Astrocyte of the hippocampus (primary cell): ENCODE measurements at places on chromosomes 13 and 19.
A peak's percentile ranks its signal among the peaks of the same experiment; 100 is the strongest.

DNA sequence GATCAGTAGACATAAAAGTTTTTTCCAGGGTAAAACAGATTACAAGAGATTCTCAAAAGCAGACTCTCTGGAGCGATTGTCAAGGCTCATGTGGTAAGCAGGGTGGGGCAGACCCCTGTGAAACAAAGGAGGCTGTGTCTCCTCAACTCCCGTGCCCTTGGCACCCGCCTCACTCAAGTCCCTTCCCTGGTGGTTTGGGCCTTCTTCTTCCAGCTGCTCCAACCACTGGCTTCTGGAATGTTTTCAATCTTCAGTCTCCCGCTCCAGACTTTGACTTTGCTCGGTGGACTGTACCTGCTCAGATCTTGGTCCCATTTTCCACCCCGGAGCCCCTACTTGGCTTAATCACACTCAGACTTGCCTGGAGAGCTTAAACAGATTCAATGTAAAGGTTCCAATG is 74.8 kb upstream of the STK24 start:
- DNase-seq = no peak

- peak; percentile 77 for DNase-seq
These were observed 10.1 kb downstream of the ZNF714 start for GRCh38 chr19:21092109-21092508.

DNA sequence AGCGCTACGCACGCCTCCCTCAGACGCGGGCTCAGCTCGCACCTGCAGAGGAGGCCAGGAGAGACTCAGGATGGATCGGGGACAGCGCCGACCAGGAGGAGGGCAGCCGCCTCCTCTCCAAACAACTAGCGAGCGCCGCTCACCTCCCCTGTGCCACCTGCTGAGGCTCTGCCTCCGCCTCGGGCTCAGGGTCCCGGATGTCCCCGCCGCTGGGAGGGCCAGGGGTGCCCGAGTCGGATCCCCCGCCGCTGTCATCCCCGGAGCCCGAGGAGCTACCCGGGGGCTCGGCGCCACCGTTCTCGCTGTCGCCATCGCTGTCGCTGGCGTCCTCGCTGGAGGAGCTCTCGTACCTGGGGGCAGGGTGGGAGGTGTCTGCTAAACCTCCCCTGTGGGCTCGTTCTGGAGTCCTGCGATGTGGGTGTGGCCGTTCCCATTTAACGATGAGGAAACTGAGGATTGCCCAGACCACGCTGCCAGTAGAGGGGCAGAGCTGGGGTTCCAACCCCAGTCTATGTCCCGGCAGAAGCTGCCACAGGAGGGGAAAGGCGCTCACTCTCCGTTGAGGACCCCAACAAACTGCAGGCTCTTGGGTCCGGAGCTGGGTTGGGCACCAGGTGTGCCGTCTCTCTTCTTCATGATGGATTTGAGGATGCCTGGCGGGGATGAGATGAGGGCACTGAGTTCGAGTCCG is 9.2 kb downstream of the KANK3 start:
- DNase-seq = no peak

- DNase-seq = no peak
These were observed 8.5 kb downstream of the COG6 start for GRCh38 chr13:39663958-39664357.

DNA sequence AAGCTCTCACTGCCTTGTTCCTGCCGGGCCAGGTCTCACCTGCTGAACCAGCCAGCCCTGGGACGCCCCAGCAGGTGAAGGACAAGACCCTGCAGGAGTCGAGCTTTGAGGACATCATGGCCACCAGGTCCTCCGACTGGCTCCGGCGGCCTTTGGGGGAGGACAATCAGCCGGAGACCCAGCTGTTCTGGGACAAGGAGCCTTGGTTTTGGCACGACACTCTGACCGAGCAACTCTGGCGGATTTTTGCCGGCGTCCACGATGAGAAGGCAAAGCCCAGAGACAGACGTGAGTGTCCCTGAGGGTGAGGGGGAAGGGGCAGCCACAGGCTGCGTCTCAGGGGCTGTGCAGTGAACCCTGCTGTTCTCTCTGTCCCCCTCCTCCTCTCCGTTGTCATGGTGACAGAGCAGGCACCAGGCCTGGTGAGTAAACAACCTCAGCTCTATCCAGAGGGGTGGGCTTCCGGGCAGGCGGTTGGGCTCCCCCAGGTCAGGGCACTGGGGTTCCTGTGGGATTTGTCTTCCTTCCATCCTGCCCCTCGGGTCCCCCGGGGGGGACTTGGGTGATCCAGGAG is 9.7 kb downstream of the TLE6 start:
- peak; percentile 39 for DNase-seq

DNA sequence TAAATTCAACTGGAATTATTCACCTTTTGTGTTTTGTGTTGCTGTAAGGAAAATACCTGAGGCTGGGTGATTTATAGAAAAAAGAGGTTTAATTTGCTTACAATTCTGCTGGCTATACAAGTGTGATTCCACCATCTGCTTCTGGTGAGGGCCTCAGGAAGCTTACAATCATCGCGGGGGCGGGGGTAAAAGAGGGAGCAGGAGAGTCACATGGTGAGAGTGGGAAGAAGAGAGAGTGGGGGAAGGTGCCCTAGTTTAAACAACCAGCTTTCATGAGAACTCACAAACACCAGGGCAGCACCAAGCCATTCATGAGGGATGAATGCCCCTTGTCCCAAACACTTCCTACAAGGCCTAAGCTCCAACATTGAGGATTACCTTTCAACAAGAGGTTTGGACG is 760.7 kb upstream of the PCDH9 start:
- no peak for DNase-seq

DNA sequence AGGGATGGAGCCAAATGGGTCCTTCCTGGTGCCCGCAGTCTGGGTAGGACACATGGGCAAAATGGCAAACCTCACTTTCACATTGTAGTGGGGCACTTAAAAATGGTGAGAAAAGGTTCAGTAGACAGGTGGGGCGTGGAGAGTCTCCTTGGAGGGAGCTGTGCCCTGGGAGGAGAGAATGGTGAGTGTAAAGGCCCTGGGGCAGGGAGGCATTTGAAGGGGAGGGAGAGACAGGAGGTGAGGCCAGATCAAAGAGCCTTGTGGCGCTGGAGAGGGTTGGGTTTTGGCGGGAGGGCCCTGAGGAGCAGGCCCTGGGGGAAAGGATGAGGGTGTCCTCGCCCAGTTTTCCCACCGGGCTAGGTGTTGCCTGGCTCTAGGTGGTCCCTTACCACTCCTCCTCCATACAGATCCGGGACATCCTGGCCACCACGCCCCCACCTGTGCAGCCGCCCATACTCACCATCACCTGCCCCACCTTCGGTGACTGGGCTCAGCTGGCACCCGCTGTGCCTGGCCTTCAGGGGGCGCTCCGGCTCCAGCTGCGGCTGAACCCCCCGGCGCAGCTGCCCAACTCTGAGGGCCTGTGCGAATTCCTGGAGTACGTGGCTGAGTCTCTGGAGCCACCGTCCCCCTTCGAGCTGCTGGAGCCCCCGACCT is 6.3 kb downstream of the MAP1S start:
- DNase-seq = no peak

- no peak for DNase-seq
These were observed 9.5 kb downstream of the CYP4F22 start for GRCh38 chr19:15517778-15518177.

DNA sequence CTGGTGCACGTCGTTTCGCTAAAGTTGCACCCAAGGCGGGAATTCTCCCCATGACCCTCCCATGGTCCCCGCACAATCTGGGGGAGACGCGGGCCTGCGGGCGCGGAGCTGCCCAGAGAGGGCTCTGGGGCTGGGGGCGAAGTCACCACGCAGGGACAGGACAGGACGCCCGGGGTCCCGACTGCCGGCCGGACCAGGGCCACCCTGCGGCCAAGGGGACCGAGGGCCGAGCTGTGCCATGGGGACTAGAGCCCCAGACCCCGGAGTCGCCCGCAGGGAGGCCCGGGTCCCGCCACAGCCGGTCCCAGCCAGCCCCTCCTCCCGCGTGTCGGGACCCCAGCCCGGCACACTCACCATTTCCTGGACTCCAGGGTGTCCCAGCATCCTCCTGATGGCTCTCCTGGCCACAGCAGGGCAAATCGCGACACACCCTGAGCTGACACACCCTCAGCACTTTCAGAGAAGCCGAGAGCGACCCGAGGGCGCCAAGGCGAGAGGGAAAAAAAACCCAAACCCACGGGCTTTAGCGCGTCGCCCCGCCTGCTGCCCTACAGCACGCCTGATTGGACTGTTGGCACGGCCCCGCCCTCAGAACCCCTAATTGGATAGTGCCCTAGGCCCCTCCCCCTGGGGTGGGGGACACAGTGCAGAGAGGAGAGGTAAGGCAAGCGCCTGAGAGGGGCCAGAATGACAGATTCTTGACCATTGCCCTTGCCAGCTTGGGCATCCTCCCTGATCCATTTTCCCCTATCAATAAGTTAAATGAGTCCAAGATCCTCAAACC is 28.6 kb downstream of the ZNF44 start:
- no peak for DNase-seq

DNA sequence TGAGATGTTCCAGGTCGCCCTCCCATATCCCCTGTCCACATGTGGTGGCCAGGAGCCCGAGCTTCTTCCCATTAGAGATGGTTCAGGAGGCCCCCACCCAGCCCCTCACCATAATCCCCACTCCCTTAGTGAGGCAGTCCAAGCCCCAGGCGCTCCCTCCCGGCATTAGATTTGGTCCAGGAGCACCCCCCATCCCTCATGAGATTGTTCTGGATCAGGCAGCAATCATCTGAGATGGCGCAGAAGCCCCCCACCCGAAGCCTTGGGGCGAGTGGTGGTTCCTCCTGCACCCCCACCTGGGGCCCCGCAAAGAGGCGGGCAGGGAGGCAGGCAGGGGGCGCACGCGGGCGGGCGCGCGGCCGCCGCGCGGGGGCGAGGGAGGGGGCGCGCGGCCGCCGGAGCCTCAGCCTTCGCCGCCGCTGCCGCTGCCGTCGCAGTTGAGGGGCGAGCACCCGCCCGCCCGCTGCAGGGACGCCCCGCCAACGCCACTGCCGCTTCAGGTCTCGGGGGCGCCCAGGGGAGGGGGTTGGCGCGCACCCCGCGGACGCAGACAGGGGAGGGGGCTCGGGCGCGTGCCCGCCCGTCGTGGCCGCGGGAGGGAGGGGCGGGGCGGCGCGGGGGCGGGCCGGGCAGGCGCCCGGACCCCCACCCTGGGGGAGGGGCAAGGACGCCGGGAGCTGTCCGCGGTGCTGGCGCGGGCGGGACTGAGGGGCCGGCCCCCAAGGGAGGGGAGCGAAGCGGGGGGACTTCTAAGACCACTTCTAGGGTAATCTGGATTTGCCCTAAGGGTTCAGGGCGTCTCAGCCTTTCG is 46.4 kb upstream of the SHKBP1 start:
- peak; percentile 47 for DNase-seq

DNA sequence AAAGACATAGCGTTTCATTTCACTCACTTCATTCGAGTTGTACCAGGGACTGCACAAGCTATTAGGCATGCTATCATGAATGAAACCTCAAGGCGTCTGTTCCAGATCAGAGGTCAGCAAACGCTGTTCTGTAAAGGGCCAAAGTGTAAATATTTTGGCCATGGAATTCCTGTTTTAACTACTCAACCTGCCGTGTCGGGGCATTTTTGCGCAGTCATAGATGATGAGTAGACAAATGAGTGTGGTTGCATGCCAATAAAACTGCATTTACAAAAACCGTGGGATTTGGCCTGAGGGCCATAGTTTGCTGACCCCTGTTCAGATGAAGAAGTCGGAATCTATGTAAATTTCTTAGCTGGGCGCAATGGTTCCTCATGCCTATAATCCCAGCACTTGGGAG is 6.5 kb downstream of the INSR start:
- peak; percentile 22 for DNase-seq

- DNase-seq = peak; percentile 11
These were observed 448.2 kb downstream of the LIG4 start for GRCh38 chr13:107767119-107767518.

GRCh38 chr19:8338835-8339234 is 4.2 kb downstream of the KANK3 start:
- no peak for DNase-seq

DNA sequence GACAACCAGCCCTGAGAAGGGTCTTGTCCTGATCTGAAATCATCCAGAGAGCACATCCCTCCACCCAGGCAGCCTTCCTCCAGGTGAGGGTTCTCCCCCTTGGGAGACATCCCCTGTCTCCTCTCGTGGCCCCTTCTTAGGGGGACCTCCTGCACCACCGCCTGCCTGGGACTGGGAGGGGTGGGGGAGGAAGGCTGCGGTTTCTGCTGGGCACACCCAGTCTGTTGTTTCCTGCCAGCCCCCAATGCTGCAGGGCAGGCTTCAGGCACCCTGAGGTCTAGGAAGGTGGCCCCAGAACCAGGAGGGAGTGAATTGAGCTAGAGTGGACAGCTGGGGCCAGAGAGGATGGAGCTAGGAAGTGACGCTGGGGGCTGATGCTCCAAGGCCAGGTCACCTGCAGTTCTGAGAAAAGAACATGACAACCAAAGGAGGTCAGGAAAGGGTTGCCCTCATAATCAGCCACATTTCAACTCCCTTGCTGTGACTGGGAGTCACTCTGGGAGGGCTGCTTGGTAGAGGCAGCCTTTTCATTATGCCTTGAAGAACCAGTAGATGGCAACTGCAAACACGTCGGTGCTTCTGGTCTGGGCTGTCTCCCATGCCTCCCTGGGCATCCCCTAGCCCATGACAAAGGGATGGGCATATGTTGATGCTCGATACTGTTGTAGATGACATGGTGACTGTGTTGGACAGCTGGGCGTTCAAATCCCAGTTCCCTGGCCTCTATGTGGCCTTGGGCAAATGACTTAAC is 1.4 kb downstream of the ARHGEF18 start:
- no peak for DNase-seq

DNA sequence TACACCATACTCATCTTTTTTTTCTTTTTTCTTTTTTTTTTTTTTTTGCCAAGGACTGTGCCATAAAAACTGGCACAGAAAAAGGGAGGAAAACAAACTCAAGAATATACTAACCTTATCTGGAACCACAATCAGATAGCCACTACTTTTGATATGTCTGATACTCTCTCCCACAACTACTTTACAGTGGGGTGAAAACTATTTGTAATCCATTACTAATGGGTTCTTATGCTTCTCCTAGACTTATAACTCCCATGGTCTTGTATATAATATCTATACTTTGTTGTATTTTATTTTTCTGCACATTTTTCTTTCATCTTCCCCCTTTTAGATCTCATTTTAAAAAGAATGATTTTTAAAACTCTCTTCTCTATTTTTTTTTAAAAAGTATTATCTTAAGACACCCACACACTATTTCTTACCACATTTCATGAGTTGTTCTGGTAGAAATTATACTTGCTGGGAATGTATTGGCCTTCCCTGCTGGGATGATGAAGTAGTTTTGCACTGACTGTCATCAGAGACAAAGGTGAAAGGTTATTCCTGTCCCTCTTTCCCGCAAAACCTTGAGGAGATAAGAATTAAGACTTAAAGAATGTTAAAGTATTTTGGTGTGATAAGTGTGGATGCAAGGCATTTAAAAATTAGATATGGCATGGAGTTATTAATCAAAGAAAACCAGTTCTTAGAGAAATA is 146.7 kb upstream of the KLF12 start:
- no peak for DNase-seq

- no peak for DNase-seq
These were observed 1.6 kb upstream of the TMEM161A start for GRCh38 chr19:19139876-19140229.

- DNase-seq = peak; percentile 50
These were observed 53.6 kb upstream of the ABCC4 start for GRCh38 chr13:95354680-95355487.
